Activated CD4-positive, alpha-beta T cell treated with anti-CD3 and anti-CD28 coated beads, Interleukin-2, amount 50 U/mL, for 4 hours (primary cell): ENCODE measurements at places on chromosomes 12 and 14.
A peak's percentile ranks its signal among the peaks of the same experiment; 100 is the strongest.

- no peak for DNase-seq
Measured at GRCh38 chr14:61927520-61927919, 165.3 kb downstream of the SNAPC1 start.

GRCh38 chr14:67987606-67988005, 168.0 kb downstream of the RAD51B start:
- no peak for DNase-seq

GRCh38 chr14:96078625-96079016, 39.5 kb downstream of the C14orf132 start:
- no peak for DNase-seq

- DNase-seq: no peak
Measured at GRCh38 chr14:31955936-31956579, 121.0 kb upstream of the ARHGAP5 start.

DNA sequence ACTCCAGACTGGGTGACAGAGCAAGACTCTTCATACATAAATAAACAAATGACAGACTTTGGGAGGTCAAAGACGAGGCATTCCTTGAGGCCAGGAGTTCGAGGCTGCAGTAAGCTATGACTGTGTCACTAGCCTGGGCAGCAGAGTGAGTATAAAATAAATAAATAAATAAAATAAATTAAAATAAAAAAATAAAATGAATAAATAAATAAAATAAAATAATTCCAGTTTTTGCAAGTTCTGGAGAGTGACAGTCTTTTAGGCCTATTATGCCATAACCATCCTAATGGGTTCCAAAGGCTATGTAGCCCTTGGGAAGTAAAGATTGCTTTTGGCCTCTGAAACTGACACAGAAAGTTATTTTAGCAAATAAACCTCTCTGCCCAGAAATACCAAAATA, 16.5 kb upstream of the NRDE2 start:
- no peak for DNase-seq

DNA sequence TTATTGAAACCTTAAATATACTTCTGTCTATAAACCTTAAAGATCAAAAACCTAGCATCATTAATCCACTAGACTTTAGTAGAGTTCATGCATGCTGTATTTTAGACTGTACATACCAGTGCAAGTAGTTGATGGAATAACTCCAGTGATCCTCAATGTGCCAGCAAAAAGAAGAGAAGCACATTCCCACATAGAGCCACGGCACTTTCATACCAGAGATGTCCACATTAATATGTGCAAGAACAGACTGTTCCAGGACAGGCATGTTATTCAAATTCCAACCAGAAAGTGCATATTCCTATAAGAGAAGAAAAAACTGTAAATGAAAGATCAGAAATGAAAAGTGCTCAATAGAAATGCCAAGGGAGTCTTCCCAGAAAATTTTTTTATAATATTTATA, 55.0 kb downstream of the KDM5A start:
- no peak for DNase-seq

DNA sequence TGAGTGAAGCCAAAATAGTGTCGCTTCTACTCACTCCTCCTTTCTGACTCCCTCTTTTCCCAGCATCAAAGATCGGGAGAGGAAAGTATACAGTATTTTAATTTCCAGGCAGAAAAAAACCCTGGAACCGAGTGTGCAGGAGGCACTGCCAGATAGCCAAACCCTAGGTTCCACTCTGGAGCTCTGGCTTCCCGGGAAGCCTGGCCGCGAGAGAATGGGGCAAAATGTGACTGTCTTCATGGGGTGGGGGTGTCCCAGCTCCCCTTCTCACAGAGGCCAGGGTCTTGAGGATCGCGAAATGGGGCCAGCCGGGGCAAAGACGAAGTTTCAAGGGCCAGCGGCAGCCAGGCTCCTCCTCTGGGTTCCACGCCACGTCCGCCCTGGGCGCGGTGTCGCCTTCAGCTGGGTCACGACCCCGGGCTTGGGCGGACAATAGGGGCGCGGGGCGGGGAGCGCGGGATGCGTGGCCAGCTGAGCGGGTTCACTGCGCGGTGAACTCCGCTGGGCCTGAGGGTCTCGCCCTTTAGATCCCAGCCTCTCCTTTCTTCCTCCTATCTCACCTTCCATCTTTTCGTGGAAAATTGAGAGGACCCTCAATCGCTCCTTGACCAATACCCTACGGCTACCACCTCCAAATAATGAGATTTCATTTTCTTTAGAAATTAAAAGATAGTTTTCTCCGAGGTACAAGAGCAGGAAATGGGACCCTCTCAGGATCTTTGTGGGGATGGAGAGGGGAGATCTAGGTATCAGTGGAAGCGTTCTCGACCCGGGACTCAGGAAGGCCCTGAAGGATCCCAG, 6.7 kb downstream of the HOXC4 start:
- no peak for DNase-seq

DNA sequence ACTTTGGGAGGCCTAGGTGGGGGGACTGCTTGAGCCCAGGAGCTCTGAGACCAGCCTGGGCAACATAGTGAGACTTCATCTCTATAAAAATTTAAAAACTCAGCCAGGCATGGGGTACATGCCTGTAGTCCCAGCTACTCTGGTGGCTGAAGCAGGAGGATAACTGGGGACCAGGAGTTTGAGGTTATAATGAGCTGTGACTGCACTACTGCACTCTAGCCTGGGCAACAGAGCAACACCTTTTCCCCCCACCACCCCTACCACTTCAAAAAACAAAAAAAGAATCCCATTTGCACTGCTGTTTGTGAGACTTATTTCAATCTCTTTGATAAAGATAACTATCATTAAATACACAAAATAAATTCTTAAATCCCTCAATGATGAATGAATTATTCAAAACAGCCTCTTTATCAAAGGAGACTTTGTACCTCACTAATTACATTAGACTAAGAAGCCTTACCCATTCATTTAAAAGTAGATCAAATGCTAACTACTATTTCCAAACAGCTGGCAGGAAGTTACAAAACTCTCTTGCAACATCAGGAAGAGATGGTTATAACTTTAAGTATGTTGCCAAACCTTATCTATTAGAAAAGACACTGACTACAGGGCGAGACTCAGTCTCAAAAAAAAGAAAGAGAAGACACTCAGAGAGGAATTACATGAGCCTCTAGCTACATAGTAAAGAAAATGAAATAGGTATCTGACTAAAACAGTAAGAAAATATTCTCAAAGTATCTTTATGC, 14.7 kb downstream of the BLTP3B start:
- no peak for DNase-seq

GRCh38 chr12:50537538-50537919, 32.7 kb downstream of the DIP2B start:
- peak; percentile 25 for DNase-seq

DNA sequence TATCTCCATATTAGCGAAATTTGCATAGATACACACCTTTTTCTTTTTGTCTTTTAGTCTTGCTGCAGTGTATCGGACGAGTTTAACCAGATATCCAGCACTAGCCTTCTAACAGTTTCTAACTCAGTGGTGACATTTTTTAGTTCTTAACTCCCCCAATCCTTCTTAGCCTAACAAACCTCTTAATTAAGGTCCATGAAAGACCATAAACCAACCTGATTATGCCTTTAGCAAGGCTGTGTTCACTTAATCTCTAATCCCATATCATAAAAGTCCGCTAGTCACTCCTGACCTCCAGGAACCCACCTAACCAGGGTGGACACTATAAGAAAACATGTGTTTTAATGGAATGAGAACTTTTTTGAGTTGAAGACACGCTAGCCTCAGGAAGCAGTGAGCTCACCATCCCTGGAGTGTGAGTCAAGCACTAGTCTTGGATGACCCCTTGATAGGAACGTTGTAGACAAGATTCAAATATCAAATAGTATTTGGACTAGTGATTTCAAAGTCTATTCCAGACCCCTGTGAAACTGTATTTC, 9.5 kb downstream of the CDKN1B start:
- no peak for DNase-seq

GRCh38 chr14:49972823-49973222, 79.9 kb downstream of the ARF6 start:
- DNase-seq: peak; percentile 29

DNA sequence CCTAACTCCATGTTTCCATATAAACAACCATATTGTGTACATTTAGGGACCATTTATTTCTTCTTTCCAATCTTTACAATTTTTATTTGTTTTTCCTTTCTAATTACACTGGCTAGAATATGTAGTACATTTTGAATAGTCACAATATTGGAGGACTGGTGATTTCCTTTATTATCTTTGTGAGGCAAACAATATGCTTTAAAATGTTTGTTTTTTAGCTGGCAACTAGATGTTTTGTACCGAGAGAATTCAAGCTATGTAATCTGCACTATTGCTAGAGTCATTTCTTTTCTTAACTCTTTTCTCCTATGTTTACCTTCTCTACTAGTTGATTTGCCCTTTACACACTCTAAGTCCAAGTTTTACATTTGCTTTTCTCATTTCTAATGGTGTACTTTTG, 13.3 kb upstream of the NTN4 start:
- no peak for DNase-seq
